ENCODE measurements at places on chromosomes 12 and 14. TPM values are rescaled to one million over a fixed set of nuclear protein-coding genes. Genes with fewer than 3 reads are reported as not detected.

- DNase-seq, result no peak
- H3K4me1 ChIP-seq, result no peaks in the 10 kb centered on the region
- H3K36me3 ChIP-seq, result peaks cover 12% of the 10 kb centered on the region
- H3K27me3 ChIP-seq, result no peaks in the 10 kb centered on the region
- no peak overlapping the region for H3K27ac ChIP-seq
Measured at GRCh38 chr14:71620401-71620800, 311.8 kb upstream of the RGS6 start.

DNA sequence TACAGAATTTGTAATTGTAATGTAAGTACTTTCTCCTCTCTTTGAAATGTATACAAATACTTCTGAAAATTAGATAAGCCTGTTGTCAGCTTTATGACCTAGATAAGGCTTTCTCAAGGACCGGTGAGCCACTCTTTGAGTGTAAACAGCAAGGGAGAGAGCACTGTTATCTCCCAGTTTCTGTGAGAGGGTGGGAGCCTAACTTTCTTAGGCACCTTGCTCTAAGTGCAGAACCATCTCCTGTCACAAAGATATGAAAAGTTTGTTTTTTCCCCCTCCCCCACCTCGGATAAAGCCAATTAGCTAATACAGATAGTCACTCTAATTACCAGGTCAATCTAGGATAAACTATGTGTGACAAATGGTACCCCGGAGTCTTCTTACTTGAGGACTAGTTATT is 35.8 kb downstream of the CAPS2 start:
- no peak for DNase-seq
- H3K4me3 ChIP-seq, result no peak overlapping the region
- H3K36me3 ChIP-seq, result no peaks in the 10 kb centered on the region

The AEBP2 gene
- 14.0 TPM for total RNA-seq

The SLC6A13 gene
- total RNA-seq, result 0.26 TPM

The TAPBPL gene
- 9.1 TPM for total RNA-seq
